ENCODE measurements at places on chromosomes 2 and 18.

DNA sequence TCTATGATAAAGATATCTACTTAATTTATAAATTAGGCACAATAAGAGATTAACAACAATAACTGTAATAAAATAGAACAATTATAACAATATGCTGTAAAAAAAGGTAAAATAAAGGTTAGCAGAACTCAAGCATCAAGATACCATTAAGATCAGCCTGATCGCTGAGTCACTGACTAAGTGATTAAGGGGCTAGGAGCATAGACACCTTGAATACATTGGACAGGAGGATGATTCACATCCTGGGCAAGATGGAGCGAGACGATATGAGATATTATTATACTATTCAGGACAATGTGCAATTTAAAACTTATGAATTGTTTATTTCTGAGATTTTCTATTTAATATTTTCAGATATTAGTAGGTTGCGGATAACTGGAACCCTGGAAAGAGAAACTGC, 1277.8 kb upstream of the ZEB2 start:
- no peak for DNase-seq

- DNase-seq = no peak
Measured at GRCh38 chr2:134232868-134233727, 20.8 kb upstream of the MGAT5 start.

GRCh38 chr2:176096243-176096985, 3.2 kb upstream of the HOXD12 start:
- DNase-seq = no peak

DNA sequence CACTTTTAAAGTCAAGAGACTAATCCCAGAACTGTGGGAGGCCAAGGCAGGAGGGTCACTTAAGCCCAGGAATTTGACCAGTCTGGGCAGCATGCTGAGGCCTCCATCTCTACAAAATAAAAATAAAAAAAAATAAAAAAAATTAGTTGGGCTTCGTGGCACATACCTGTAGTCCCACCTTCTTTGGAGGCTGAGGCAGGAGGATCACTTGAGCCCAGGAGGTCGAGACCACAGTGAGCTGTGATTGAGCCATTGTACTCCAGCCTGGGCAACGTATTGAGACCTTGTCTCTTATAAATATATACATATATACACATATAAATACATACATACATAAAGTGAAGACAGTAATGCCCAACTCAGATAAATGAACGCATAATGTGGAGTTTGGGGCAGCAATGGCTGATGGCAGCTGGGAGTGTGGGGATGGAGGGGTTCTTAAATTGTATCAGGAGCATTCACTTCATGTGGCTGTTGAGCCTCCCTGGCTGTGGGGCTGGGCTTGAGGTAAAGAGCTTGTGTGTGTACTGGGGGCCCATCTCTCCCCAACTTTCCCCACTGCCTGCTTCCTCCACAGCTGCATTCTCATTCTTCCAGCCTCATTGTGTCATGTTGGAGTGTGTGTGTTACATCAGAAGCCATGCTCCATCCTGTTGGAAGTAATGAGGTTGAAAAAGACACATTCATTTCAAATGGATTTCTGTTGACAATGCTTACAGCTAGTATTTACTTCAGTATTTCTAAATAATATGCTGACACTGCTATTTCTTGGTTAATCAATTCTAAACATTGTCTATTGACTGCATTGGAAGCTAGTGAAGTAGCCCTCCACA, 96.5 kb upstream of the HS6ST1 start:
- DNase-seq = no peak

GRCh38 chr2:134782107-134782506, 56.3 kb upstream of the ACMSD start:
- DNase-seq = no peak

Measured in NCI-H1436 (cell line).